ENCODE measurements at places on chromosomes 16 and 17. TPM values are rescaled to one million over a fixed set of nuclear protein-coding genes. Genes with fewer than 3 reads are reported as not detected.

DNAH3 gene
- total RNA-seq, result under 0.01 TPM

ADAD2 gene
- not detected for total RNA-seq

DNA sequence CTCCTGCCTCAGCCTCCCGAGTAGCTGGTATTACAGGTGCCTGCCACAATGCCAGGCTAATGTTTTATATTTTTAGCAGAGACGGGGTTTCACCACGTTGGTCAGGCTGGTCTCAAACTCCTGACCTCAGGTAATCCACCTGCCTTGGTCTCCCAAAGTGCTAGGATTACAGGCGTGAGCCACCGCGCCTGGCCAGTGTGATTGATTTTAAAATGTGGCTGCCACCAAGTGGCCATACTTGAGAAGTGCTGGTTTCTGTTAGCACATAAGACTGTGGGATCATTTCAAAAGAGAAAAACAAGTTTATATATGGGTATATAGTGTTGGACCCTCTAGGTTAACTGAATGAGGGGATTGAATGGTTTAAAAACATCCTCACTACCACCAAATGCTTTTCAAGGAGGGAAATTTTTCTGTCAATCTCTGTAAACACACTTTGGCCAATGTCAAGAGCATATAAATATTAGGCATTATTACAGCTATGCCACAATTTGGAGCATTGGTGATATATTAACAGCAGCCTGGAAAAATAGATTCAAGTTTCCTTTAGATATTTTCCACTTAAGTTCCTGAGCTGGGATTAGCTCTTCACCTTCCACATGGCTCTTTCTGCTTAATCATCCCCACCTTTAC is 13.5 kb upstream of the DHRS13 start:
- DNase-seq, result no peak

DNA sequence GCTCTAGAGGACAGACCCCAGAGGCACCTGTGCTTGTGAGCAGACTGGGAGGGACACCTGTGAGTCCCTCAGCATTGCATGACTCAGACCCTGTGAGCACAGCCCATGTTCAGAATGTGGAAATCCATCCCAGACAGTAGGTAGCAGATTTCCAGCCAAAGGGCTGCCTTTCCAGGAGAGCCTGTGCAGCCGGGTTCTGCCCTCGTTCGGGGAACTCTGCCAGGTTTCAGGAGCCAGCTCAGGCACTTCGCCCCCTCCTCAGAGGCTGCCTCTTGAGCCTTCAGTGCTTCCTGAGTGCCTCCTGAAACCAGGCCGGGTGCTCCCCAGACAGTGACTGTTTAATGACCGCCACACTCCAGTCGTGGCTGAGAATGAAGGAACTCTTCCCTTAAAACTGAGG is 23.3 kb upstream of the SDR42E2 start:
- peak; percentile 41 for DNase-seq

All from PC-3 (cell line).